Esophagus mucosa (tissue), 1 donor: ENCODE measurements at places on chromosomes 13 and 19. TPM values are rescaled to one million over a fixed set of nuclear protein-coding genes. Genes with fewer than 3 reads are reported as not detected.

Gene IGFL1
- total RNA-seq: 20.2 TPM

Gene ZNF284
- 0.36 TPM for total RNA-seq

Gene CRX
- total RNA-seq: not detected

- no peak for ATAC-seq
Measured at GRCh38 chr19:14097532-14098151, 7.1 kb upstream of the SAMD1 start.

DNA sequence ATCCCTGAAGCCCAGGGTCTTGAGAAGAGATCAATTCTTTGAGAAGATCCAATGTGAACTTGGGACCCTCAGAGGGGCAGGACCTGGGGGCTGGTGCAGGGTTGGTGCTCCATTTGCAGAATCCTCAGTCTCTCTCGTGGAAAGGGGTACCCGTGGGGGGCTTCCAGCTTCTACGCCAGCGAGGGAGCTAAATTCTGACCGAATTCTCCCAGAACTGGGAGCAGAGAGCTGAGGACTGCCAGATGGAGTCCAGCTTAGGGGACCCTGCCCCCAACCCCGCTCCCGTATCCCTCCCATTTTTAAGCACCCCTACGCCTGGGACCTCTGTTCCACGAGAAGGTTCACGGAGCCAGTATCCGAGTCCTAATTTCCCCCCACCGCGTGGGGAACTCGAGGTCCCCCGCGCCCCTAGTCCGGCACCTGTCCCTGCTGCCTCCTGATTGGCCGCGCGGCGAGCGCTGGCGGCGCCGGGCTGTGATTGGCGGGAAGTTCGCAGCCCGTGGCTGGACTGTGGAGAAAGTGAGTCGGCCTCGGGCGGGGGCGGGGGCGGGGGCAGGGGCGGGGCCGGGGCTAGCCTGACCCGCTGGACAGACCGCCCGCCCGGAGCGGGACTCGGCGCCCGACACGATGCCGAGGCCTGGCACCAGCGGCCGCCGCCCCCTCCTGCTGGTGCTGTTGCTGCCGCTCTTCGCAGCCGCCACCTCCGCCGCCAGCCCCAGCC, 4.4 kb upstream of the LTBP4 start:
- ATAC-seq: no peak

DNA sequence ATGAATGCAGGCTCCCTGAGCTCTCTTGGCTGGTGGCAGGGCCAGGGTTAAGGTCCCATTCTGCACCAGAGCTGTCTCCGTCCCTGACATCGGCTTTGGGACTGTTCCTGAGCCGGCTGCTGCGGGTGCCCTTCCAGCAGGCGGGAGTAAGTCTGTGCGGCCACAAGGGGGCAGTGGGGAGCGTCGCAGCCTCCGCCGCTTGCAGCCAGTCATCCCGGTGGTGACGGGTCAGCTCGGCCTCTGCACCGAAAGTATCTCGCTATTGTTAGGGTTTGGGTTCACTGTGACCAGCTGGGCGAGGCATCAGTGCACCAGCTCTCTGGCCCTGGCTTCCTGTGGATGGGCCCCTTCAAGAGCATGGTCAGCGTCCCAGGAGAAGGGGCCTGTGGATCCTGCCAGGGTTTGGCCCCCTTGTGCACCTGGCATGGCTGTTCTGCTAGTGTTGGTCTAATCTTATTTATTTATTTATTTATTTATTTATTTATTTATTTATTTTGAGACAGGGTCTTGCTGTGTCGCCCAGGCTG, 15.1 kb downstream of the NDUFB7 start:
- ATAC-seq: peak; percentile 55

GRCh38 chr13:87122551-87122950, 548.6 kb upstream of the SLITRK5 start:
- no peak for ATAC-seq

DNA sequence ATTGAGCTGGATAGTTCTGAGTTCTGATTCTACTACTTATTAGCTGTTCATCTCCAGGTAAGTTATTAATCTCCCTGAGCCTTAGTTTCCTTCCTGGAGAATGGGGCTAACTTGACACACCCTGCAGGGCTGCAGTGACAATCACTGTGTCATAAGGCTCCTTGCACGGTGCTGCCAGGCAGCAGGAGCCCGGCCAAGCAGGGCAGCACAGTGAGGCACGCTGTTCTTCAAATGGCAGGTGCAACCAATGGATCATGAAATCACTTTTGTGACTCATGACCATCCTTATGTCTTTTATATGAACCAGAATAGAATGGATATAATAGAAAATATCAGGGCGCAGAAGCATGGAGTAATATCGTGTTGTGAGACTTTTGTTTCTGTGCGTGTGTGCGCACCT, 242.6 kb downstream of the ABCC4 start:
- ATAC-seq: peak; percentile 94

GRCh38 chr19:46295401-46296201, 1.2 kb upstream of the HIF3A start:
- ATAC-seq: no peak

DNA sequence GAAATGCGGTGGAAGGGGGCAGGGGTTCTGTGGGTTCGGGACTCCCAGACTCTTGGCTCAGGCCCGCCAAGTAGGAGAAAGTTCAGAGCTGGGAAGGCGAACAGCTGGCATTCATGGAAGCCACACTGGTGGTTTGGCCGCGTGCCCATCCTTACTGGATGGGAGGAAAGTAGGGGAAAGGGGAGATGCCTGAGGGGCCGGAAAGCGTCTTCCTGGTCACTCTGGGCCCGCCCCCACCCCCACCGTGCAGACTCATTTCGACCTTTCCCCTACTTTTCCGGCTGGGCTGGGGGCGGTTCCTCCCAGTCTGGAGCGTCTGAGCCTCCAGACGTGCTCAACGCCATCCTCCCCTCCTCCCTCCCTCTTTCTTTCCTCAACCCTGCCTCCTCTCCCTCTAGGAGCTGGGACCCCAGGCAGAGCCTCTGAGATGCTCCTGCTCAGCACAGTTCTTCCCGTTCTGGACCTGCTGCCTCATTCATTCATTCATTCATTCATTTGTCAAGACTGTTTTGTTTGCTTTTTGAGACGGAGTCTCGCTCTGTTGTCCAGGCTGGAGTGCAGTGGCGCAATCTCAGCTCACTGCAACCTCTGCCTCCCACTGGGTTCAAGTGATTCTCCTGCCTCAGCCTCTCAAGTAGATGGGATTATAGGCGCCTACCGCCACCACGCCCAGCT, 3.5 kb downstream of the ANGPTL4 start:
- peak; percentile 14 for ATAC-seq

- ATAC-seq: no peak
Measured at GRCh38 chr13:68810660-68811059, 1297.0 kb upstream of the ATXN8OS start.

DNA sequence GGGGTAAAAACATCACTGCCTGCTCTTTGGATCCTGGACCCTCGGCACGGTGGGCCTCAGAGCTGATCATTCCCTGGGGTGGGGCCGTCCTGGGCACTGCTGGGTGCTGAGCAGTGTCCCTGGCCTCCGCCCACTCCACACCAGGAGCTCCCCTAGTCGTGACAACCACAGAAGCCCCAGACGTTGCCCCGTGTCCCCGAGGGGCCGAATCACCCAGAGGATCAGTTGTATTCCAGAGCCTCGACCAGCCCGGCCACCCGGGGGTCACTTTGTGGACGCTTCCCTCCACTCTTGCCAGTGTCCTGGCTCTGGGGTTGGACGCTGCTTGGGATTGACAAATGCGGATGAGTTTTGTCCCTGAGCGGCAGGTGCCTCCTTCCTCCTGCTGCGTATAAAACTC, 10.2 kb downstream of the C2CD4C start:
- ATAC-seq: no peak

DNA sequence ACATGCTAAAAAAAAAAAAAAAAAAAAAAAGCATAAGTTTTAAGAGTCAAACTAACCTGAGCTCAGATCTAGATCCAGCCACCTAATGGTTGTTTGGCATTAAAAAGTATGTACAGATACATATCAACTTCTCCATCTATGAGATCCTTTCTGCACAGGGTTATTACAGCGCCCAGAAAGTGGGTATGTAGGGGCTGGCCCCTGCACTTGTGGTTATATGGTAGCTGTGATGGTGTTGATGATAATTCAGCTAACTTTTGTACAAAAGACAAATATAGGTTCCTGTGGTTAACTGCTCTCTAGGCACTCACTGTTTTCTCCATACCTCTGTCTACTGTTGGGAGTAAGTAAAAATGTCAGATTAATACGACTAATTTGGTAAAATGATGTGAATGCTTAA, 81.7 kb downstream of the TNFRSF19 start:
- no peak for ATAC-seq

GRCh38 chr19:54606891-54607784, 13.7 kb downstream of the LILRA1 start:
- ATAC-seq: no peak

GRCh38 chr13:109427148-109427547, 359.2 kb downstream of the IRS2 start:
- no peak for ATAC-seq
